ENCODE measurements at places on chromosomes 3 and 15.

- DNase-seq = no peak
These were observed 171.0 kb upstream of the NECTIN3 start for GRCh38 chr3:110900576-110900975.

DNA sequence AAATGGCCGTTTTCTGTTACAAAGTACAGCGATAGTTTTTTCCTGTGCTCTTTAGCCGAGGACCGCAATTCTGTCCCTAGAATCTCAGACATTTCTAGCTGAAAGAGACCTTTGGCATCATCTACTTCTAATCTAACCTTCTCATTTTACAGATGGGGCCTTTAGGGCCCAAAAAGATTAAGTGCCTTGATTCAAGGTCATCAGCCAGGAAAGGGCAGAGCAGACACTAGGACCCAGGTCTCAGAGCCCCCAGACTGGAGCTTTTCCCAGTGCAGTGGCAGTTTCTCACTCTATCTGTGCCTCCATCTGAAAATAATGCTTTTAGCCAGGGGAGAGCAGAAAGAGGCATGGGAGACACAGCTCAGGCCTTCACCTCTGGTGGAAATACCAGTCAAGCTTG lies 20.6 kb downstream of the ABHD2 start:
- no peak for DNase-seq

DNA sequence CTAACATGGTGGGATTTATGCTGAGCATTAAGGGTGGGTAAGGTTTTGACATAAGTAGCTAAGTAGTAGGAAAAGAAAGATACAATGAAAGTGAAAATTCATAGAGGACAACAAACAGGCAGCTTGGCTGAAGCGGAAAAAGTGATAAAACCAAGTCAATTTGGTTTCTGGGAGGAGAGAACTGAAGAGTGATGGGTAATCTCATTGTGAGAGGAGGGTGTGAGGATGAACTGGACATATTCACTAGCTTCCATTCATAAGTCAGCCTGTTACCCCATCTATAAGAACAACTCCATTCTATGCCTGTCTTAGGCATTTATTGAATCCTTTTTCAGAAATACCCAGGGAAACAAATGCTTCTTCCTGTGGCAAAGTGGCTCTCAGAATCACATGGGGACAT lies 67.1 kb upstream of the BBX start:
- no peak for DNase-seq

DNA sequence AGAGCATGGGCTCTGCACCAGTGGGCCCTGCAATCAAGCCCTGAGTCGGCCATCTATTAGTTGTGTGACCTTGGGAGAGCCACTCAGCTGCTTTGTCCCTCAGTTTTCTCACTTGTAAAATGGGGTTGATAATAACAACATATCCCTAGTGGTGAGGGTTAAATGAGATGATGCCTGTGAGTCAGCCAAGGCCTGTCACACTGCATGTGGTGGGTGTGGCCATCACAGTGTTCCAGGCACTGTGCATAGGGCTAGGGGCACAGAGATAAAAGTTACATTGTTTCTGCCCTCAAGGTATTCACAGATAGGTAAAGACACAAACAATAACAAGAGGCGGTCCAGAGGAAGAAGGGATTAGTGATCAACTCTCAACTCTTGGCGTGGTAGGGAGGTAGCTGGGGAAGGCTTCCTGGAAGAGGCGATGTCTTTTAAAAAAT lies 19.5 kb downstream of the SMAD6 start:
- DNase-seq = no peak

DNA sequence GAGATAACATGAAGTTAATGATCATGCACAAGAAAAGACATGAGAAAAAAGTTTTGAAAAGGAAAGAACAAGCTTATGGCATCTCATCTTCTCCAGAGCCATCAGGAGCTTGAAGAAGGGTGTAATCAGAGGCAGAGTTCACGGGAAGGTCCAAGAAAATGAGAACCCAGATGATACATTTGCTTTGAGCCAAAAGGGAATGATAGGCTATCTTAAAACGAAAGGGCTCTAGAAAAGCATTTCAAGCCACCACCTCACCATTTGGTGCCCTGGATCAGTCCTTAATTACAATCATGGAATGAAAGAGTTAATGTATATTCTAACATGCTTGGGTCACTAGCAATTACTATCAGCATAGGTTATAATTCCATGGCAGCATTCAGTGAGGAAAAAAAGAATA lies 781.8 kb downstream of the ROBO1 start:
- no peak for DNase-seq

GRCh38 chr15:51793521-51794305 lies 35.7 kb upstream of the TMOD3 start:
- no peak for DNase-seq

GRCh38 chr3:29079358-29079757 lies 201.5 kb upstream of the RBMS3 start:
- DNase-seq = no peak

DNA sequence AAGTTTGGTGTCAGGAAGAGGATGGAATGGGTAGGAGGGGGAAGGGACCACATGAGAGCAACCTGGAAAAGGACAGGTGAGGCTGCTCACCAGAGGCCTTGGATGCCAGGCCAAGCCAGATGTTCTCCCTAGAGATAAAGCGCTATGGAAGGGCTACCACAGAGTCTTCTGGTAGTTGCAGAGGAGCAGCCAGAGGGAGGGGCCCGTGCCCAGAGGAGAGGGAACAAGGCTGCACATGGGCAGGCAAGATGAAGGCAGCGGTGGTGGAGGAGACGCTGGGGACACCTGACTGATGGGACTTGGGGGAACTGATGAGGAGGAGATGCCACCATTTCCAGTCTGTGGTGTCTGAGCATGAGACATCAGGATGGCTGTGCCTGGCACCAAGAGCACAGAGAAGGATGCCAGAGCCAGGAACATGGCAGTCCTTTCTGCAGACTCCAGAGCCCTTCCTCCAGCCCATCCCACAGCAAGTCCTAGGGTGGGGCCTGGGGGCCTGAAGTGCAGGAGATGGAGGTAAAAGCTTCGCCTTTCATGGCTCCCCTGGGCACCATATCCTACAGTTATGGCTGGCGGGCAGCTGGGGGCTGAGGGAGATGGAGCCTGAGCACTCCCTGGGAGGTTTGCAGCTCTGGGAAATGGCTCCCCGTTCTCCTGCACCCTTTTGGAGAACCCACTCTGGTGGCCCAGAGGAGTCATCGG lies 103.0 kb downstream of the ETFA start:
- DNase-seq = peak; percentile 13

DNA sequence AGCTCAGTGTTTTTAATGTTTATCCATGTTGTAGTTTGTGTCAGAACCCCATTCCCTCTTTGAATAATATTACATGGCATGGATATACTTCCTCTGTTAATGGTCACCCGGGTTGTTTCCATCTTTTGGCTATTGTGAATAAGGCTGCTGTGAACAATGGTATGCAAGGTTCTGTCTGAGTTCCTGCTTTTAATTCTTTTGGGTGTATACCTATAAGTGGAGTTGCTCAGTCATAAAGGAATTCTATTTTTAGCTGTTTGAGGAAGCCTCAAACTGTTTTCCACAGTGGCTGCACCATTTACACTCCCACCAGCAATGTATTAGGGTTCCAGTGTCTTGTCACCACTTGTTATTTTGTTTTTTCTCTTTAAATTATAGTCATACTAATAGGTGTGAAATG lies 99.6 kb downstream of the SLC25A26 start:
- DNase-seq = no peak

DNA sequence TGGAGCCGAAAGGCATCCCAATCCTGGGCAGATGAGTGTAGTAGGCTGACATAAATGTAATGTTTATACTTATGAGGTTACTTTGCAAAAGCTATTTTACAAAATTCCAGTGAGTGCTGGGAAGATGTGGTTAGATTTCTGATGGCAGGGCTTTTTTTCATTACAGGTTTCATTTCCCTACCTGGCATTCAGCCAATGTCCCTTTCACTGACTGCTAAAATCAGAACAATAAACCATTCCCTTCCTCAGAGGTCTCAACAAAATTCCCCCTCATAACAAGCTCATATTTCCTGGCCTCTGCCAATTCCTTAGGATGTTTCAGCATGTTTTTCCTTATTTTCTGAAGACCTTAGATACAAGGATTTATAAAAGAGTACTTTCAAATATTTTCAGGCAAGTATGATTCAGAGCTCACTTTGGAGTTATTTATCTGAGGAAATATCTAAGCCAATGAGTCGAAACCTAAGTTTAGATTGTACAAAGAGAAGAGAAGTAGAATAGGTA lies 40.9 kb upstream of the CCDC80 start:
- no peak for DNase-seq

- DNase-seq = no peak
These were observed 484.5 kb downstream of the TAFA4 start for GRCh38 chr3:68447885-68448284.

GRCh38 chr3:130310109-130310508 lies 35.4 kb upstream of the COL6A5 start:
- no peak for DNase-seq

- peak; percentile 58 for DNase-seq
These were observed 9.1 kb downstream of the MRPS11 start for GRCh38 chr15:88476635-88477060.

DNA sequence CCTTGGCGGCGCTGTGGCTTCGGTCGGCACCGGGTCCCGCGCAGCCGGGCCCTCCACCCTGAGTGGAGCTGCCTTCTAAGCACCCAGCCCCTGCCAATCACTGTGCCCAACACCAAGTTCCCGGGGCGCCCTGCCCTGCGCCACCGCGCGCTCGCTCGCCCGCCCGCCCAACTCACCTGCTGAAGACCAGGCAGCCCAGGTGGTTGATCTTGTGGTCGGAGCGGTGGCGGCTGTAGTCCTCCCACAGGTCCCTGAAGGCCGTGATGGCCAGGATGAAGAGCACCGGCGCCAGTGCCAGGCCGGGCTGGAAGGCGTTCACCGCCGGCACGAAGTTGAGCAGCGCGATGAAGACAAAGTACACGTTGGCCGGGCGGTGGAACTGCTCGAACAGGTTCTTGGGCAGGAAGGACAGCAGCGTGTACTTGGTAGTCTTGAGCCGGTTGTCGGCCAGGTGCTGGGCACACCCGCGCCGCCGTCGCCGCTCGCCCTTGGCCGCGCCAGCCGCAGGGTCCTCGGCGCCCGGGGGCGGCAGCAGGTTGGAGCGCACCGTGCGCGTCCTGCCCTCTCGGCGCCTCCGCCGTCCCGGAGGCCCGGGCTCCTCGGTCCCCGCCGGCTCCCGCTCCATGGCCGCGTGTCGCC lies 536 bp downstream of the ATP10A start:
- no peak for DNase-seq

DNA sequence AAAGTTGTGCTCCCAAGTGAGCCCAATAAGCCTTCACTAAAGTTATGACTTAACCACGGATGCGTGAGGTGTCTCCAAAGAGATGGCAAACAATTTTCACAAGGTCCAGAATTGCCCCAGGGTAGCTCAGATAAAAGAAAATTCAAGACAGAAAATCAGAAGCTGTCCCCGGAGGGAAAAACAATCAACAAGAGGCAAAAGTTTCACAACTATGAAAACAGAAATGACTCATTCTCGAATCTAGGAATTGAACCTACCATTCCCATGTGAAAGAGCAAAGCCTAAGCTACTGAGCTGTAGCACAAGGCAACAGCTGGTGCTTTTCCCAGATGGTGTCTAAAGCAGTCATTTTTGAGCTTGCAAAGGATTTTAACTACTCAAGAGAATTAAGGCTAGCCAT lies 33.5 kb upstream of the MKRN3 start:
- no peak for DNase-seq

- DNase-seq = no peak
These were observed 64.4 kb downstream of the PHC3 start for GRCh38 chr3:170117134-170117533.

- DNase-seq = no peak
These were observed 16.5 kb upstream of the PLOD2 start for GRCh38 chr3:146177519-146177918.

DNA sequence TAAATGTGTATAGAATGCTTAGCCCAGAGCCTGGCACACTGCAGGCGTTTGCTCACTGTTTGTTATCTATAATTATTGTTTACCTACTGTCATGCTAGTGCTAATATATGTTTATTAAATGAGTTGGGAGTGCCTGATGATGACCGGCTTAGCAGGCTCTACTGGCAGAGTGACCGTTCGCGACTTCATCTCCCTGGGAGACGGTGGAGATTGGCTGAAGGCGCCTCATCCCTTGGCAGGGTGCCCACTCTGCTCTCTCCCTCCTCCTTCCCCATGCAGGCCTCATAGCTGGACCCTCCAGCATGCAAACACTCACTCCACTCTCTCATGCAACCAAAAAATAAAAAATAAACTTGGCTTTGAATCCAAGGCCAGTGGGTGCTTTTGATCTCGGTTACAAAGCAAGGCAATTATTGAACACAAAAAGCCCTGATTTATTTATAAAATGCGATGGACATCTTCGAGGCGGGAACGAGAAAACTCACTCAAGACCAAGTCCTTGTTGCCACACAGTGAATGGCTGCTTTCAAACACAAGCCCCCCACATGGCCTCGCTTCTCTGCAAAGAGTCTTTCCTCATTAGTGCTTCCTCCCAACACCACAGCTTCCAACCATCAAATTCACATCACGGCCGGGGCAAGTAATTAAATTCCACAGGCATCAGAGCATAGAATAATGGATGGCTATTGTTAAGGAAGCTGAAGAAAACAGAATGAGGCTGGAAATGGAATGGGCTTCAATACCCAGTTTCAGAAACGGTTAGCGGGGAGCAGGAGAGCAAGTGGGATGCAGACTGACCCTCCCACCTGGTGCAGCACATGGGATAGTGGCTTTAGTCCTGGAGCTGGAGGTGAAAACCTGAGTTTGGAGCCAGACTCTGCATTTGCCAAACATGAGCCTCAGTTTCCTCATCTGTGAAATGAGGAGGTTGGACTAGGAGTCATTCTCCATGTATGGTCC lies 135.7 kb upstream of the RAD18 start:
- DNase-seq = no peak

- no peak for DNase-seq
These were observed 3.0 kb upstream of the PPP1R2 start for GRCh38 chr3:195546130-195546560.

- no peak for DNase-seq
These were observed 909.2 kb upstream of the EPHA6 start for GRCh38 chr3:95905182-95905581.

DNA sequence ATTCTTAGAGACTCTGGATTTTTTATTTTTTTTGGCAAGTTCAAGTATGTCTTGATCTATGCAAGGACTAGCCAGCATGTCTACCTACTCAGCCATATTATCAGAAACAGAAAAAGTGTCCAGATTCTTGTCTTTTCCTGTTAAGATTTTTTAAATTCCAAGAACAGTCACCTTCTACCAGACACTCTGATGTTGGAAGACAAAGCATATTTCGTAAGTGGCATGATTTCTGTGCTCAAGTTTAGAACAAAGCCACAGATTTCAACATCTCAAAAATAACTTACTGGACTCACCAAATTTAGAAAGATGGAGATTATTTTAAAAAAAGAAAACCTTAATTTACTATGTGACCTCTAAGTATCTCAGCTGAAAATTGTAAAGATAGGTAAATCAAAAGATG lies 61.9 kb downstream of the GOLGA6L7 start:
- no peak for DNase-seq

- DNase-seq = no peak
These were observed 33.5 kb downstream of the TRPM1 start for GRCh38 chr15:31067890-31068603.

DNA sequence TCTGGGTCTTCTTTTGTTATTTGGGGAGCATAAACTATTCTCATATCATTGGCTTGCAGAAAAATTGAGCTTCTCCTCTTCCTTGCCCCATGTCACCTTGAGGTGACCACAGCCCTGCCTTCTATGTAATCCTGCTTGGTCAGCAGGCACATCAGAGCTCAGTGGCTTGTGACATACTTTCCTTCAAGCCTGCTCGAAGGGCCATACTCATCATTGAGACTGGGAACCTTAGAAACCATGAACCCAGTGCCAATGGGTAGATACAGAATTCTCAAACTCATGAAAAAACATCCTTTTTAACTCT lies 3.7 kb upstream of the CCR2 start:
- no peak for DNase-seq

- DNase-seq = no peak
These were observed 35.7 kb upstream of the ACTL6A start for GRCh38 chr3:179526989-179527391.
